ENCODE measurements at places on chromosomes 16 and 17.

DNA sequence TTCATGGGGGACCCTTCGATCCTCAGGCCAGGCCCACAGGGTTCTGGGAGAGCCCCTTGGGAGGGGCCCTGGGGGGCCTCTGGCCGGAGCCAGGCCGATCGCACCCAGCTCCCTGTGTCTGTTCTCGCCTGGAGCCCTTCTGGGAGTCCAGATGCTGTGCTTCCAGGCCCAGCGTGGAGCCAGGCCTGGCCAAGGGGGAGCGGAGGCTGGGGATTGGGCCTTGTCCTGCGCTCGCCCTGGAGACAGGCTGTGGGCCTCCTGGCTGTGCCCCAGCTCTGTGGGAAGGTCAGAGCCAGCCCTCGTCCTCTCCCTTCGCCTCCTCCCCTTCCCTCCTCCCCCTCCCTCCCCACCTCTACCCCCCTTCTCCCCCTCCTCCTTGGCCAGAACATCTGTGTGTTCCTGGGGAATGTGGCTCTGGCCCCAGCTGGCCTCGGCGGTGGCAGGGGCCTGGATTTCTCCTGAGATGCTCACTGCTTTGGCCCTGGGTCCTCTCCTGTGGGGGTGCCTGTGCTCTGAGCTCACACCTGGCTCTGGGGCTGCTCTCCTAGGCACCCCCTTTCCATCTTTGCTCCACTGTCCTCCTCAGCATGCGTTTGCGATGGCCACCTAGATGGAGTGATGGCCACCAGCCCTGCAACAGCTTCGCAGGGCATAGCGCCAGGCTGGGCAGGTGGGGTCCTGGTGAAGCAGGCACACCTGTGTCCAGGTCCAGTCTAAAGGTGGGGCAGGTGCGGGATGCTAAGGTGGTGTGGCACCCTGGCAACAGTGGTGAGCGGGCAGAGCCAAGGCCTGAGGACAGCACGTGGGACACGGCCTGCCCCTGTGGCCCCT lies 90.6 kb upstream of the CIBAR2 start:
- no peak for DNase-seq

DNA sequence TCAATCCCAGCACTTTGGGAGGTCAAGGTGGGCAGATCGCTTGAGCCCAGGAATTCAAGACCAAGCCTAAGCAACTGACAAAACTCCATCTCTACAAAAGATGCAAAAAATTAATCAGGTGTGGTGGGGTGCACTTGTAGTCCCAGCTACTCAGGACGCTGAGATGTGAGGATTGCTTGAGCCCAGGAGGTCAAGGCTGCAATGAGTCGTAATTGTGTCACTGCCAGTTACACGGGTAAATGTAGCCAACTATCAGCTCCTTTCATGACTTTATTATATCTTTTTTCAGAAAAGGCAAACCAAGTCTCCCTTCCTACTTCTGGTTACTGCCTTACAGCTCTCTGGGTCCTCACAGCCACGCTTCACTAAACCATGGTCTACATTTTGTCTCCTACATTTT lies 4.0 kb downstream of the SDF2 start:
- DNase-seq: no peak

DNA sequence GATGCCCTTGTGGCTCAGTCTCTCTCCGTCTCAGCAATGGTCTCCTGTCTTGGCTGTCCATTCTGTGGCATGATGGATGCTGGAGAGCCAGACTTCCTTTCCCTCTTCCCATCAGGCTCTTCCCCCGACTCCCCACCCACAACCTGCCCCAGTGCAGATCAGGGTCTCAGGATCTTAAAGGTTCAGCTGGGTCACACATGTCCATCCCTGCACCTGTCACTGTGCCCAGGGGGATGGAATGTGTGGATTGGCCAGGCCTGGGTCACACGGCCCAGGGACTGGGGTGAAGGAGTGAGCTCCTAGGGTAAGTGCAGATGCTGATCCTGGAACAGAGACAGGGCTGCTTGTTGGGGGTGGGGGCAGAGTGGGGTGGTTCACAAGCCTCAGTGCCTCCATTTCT lies 23.0 kb downstream of the ADGRG5 start:
- DNase-seq: no peak

GRCh38 chr17:41658846-41659245 lies 29.8 kb upstream of the EIF1 start:
- DNase-seq: no peak

DNA sequence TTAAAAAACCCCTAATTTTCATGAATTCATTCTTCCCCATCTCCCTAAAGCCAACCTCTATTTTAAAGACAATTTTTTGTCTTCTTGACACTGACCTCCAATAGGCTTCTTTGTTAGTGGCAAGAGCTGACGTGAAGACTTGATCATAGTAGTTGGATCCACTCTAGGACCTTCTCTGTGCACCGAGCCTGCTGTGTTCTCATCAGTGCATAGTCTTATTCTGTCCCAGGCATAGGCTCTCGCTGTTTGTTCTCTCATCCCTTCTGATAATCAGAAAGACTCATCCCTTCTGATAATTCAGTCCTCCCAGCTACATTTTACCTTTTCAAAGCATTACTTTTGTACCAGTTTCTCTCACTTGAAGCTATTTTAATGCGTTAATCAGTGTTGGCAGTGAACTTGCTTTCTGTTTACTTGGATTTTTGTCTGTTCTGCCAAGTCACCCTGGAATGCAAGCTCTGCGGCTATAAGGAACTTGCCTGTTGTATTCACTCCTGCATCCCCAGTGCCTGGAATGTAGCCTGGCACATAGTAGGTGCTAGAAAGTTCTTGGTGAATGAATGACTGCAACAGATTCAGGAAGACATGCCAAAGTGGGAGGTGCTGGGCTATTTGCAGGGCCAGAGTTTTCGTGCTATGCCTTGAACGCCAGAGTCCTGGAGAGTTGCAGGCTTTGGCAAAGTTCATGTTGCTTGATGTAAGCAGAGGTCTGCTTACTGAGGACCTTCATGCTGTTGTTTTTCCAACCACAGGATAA lies 147.6 kb upstream of the MPHOSPH6 start:
- DNase-seq: no peak

DNA sequence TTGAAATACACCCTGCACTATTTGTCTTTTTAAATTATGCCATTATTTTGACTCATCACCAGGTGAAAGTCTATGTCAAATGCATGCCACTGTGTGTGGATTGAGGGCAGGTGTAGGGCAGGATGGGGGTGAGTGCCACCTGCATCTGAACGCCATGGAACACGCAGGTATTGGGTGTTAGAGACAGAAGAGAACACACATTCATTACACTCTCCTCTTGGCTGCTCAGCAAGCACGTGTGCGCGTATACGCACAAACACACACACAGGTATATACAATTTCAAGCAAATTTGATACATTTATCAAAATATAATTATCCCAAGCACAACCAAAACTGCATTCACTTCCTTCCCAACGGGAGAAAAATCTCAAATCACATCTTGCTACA lies 268.9 kb downstream of the NTN1 start:
- DNase-seq: no peak

DNA sequence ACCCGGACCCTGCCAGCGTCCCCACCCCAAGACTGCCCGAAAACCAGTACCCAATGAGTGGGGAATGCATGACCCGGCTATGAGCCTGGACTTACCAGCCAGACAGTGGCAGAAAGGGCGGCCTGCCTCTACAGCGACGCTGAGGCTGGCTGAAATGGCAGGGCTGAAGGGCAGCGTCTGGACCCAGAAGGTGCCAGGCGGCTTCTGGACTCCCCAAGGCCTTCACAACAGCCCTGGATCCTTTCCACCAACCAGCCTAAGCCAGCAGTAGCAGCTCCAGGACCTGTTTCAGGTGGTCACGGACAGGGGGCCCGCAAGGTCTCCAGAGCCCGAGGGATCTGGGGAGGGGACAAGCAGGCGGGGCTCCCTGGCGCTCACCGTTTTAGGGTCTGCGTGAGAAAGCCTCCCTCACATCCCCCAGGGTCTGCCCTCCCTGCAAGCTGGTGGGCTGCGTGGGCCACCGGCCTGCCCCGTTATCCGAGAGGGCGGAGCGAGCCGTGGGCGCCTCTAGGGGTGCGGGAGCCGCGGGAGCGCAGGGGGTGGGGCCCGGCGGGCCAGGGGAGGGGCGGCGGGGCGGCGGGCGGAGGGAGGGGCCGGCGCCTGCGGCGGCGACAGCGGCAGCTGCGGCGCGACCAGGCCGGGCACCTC lies at the start of gene RIPOR1:
Gene RIPOR1, plus strand, starts transcription at position 608 of the 648 bp plus-strand sequence. CDS start 9,618 bp downstream, outside the sequence.
- DNase-seq: peak; percentile 70
